ENCODE measurements at places on chromosomes 12 and 14.

GRCh38 chr12:28882444-28882843 is 266.6 kb upstream of the FAR2 start:
- DNase-seq = no peak

DNA sequence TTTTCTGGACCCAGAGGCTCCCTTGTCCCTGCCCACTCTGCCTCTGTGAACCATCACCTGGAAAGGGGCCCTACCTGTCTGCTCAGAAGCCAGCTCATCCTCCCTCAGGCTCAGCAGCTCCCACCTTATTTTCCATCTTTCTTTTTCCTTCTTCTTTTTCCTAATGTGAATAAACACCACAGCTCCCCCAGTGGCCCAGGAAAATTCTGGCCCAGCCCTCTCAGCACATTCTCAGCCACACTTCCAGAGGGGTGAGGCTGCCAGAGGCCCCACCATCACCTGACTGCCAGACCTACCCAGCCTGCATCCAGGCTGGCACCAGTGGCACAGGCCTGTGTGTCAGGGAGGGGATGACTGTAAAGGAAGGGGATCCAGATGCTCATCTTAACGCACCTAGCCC is 23.0 kb downstream of the ZFHX2 start:
- DNase-seq = no peak

- DNase-seq = no peak
These were observed 122.0 kb upstream of the EGLN3 start for GRCh38 chr14:34072921-34073320.

DNA sequence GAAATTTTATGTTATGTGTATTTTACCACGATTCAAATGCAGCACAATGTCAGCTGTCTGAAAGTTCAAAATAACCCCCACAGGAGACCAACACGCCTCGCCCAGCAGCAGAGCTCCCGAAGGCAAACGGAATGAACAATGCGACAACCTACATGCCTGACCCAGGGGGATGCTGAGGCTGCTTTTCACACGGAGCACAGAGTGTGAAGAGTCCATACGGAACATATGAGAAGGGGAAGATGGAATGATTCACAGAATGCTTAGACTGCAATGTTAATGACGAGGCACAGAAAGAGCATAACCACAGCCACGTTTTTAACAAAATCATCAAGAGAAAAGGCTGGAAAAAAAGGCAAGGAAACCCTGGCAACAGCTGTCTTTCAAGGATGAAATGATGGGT is 22.6 kb downstream of the ZFYVE21 start:
- DNase-seq = no peak

GRCh38 chr14:74960736-74961135 is 5.3 kb upstream of the PGF start:
- DNase-seq = no peak

GRCh38 chr12:57874166-57875108 is 27.9 kb upstream of the CTDSP2 start:
- DNase-seq = no peak

DNA sequence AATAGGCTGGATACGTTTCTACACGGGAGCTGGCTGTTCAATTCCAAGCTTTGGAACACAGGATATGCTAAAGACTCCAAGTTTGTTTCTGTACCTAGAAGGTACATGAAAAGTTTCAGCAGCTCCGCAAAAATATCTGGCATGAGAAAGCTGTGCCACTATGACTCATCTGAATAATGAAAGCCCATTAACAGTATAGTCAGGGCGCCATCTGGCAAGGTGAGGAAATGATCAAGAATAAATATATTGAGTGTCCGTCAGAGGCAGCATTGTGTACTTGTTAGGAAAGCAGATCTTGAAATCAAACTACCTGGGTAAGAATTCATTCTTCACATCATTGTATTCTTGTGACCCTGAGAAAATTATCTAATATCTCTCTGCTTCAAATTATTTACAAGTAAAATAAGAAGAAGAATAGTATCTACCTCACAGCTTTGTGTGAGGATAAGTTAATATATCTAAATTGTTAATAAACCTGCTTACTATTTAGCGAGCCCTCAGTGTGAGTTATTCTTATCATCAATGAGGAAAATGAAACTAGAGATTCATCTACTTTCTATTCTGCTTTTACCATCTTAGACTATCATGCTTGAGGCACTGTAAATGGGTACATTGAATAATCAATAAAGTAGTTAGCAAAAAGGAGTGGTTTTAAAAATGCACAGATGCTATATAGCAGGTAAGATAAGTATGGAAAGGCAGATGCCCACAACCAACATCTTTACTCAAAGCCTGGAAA is 53.5 kb downstream of the FSCB start:
- no peak for DNase-seq

GRCh38 chr14:105944632-105945610 is 418.5 kb downstream of the TMEM121 start:
- DNase-seq = peak; percentile 75

- DNase-seq = no peak
These were observed 94.0 kb downstream of the NAV3 start for GRCh38 chr12:77924703-77925102.

DNA sequence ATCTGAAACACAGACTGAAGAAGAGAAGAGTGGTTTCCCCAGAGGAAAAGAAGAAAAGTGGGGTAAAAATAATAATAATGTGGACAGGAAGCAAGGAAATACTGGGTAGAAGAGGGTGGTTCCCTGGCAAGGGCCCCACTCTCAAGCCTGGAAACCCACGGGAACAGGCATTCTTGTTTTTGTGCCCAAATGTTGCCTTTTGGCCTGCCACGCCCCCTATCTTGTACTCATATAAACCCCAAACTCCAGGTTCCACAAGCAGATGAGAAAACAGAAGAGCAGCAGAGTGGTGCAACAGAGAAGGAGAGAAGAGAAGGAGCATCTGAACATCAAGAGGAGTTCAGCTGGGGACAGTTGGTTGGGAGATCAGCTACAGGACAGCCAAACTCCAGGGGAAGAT is 51.2 kb downstream of the NDUFA12 start:
- DNase-seq = no peak

DNA sequence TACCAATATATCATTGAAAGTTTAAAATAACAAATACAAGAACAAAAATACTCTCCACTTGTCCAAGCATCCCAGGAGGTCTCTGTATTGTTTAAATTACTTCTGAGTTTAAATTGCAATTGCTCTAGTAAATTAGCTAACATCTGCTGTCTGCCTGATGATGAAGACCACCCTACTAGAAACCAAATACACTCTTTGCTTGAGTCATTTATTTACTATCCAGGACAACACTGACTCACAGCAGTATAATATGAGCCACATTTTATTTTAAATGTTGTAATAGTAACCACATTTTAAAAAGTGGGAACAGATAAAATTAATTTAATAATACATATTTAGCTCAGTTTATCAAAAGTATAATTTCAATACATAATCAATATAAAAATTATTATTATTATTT is 62.9 kb upstream of the EEA1 start:
- DNase-seq = no peak

- peak; percentile 45 for DNase-seq
These were observed 18.1 kb downstream of the VSX2 start for GRCh38 chr14:74257078-74257940.

DNA sequence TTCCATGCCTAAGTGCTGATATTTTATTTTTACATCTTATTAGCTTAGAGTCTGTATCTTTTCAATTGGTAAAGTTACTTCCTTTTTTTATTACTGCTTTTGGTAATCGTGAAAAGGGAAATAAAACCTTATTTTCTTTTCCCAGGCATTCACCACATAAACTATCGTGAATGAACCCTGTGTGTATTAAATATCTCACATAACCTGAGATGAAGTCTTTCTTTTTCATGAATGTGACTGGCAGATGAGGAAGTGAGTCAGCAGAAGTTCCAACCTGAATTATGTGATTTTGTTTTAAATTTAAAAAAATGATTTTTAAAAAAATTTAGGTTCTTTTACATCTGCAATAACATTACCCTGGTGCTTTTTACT is 26.0 kb downstream of the MYBPC1 start:
- DNase-seq = no peak

GRCh38 chr12:130592641-130593040 is 123.5 kb downstream of the RIMBP2 start:
- DNase-seq = no peak

- DNase-seq = no peak
These were observed 179.2 kb upstream of the RTL1 start for GRCh38 chr14:101082436-101083384.

GRCh38 chr12:53205747-53206419 is 1.2 kb downstream of the ITGB7 start:
- DNase-seq = no peak

GRCh38 chr12:54011665-54012532 is 3.1 kb downstream of the HOXC8 start:
- no peak for DNase-seq

GRCh38 chr14:63662776-63663175 is 21.1 kb upstream of the WDR89 start:
- no peak for DNase-seq

DNA sequence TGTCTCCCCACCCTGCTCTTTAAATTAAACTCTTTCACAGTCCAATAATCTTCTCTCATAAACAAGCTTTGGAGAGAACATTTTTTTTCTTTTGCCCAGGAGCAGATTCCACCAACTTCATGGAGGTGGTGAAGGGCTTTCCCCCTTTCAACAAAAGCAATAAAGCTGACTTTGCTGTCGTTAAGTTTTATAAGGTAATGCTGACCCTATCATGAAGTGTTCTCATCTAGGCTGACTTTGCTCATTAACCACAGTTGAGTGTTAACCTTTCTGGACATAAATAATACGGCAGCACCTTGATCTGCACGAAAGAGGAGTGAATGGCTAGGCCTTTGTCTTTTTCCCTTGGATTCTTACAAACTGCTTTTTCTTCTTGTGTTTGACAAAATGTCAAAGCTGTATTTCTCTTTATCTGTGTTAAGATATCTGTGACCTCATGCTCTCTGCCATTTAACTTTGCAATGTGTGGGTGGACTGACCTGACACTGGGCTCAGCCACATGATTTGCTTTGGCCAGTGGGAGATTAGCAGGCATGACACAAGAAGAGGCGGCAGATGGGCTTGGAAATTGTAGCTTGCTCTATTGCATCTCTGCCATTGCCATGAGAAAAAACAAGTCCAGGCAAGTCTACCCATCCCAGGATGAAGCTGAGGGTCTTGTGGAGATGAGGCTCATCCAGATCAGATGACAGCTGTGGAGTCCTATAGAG is 470.9 kb upstream of the CCDC196 start:
- no peak for DNase-seq

GRCh38 chr14:65259000-65259399 is 153.5 kb upstream of the FUT8 start:
- DNase-seq = no peak

DNA sequence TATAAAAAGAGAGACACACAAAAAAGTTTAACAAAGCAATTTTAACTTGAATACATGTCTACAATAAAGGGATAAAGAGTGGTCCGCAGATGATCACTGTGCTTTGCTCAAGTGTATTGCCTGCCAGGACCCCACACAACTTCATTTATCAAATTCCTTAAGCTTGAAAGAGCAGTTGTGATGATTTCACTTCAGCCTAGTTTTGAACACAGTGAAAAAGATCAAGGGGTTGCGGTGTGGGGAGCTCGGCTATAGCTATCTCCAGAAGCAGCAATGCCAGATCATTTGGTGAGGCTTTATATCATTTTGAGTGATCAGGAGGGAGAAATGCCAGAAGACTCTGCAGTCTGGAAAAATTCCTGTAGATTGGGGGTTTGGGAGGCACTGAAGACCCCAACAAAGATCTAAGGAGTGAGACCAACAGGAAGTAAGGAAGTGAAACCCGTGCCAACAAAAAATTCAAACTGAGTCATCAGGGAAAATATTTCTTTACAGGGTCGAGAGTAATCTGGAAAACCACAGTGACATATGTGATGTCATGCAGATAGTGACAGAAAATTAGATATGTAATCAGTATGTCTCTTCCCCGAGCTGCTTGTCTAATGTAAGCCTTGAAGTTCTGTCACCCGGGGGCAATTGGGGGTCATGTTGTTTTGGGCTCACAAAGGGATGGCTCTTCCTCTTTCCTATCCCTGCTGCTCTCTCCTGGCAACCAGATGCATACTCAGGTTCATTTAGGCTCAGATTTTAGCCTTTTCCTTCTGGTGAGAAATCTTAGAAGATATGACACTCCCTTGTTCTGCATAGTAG is 221.8 kb downstream of the MSRB3 start:
- DNase-seq = no peak

GRCh38 chr12:120397824-120398540 is 29.0 kb upstream of the MSI1 start:
- no peak for DNase-seq

DNA sequence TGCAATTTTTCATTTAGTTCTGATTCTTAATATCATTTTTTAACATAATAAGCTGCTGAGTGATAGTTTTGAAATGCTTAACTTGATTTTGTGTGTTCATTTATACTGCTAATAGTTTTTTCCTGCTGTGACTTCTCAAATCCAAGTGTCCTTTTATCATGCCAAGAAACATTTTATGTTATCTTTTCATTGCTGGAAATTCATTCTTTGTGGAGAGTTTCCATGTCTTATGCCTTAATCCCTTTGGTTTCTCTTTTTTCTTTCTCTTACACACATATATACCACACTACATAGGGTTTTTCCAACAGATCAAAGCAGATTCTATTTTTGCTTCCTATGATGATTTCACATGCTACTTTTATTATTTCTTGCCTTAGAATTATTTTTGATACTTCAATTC is 981.1 kb downstream of the SLC6A15 start:
- DNase-seq = no peak

DNA sequence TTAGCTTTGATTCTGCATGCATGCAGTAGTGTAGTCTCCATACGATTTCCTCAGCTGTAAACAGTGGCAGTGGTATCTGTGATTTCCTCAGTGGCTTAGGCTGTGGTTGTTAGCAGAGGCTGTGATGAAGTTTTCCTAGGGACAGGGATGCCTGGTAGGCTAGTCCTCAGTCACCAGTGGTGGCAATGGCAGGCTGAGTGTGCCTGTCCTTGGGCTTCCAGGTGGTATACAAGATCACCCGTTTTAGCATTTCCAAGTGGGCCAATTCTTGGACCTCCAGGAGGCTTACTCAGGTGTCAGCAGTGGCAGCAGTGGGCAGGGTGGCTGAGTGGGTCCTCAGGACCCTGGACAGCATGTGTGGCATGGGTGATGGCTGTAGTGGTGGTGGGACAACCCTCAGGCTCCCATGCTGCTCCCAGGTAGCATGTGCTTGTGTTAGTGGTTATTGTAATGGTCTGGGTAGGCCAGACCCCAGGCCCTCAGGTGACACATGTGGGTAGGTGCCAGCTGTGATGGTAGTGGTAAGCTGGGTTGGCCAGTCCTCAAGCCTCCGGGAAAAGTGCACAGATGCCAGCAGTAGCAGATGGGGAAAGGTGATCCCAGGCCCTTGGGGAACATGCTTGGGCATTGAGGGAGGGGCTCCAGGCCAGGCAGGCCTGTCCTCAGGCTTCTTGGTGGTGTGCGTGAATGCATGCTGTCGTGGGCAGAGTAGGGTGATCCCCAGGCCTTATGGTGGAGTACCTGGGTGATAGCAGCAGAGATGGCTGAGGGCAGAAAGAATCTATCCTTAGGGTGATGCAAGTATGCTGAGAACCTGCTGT is 146.5 kb downstream of the PAPOLA start:
- no peak for DNase-seq
